ENCODE measurements at places on chromosomes 12 and 14.
A peak's percentile ranks its signal among the peaks of the same experiment; 100 is the strongest.

DNA sequence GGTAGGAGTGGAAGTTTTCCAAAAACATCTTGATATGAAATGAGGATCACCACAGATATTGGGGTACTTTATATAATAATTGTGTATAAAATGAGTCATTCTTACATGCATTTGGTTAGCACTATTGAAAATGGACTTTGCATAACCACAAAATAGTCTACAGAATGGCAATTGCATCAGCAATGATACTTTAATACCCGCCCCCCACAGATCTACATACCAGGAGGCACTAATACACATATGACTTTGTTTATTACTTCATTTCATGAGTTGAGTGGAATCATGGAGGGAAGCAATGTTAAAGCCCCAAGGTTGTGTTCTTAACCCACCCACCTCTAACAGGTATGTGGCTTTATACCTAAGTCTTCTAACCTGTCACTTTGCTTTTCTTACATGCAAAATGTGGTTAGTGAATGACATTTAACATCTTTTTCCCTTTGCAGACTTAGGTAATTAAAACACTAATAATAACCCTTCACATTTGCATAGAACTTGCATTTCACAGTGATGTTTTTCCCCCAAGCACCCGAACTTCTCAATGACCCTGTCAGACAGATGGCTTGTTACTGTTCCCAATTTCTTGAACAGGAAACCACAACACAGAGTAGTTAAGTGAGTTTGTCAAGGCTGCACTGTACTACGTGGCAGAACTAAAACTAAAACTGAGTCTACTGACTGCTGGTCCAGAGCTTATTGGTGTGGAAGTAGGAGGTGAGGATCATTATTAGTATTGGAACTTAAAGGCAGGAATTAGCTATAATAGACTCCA is 101.9 kb downstream of the NPAS3 start:
- DNase-seq: no peak

DNA sequence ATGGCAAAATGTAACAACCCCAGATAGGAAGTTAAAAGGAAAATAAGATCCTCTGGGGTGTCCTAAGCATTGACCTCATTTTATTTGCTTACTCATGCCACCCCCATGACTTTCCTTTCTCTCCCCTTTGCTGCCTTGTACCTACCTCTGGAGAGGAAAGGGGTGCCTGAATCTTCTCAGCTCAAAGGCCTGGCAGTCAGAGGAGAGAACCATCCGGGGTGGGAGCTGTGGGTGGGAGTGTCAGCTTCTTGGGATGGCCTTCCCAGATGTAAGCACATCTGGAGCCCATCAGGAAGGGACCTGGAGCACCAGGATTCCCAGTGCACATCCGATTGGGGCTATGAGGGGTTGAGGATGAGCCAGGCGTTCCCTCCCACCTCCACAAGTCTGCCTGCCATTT is 5.2 kb upstream of the ITGA5 start:
- peak; percentile 51 for DNase-seq

DNA sequence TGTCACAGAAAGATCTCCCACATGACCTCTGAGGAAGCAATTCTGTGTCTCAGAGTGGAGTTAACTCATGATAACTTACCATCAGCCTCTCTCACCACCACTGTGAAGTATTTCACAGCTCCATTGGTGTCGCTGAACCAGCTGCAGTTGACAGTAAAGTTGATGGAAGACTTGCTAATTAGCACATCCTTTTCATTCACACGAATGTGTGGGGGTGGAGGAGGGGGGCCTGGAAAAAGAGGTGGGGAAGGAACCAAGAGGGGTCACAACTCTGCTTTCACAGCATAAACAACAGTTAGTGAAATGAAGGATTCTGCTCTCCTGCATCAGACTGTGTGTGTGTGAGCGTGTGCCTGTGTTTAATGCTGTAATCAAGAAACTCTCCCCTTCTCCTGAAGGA is 82.1 kb downstream of the PTPRB start:
- no peak for DNase-seq

GRCh38 chr12:75917083-75917482 is 114.5 kb downstream of the PHLDA1 start:
- DNase-seq: no peak

- no peak for DNase-seq
Measured at GRCh38 chr14:24833385-24833784, 199.4 kb upstream of the GZMB start.
